ENCODE measurements at places on chromosomes 7 and 10. TPM values are rescaled to one million over a fixed set of nuclear protein-coding genes. Genes with fewer than 3 reads are reported as not detected.

Gene UBE2H
- 49.1 TPM for total RNA-seq

Gene COBL
- not detected for total RNA-seq

Gene NAT16
- not detected for total RNA-seq

Gene ZKSCAN1
- total RNA-seq = 57.5 TPM

Gene CALN1
- total RNA-seq = not detected

- H3K27me3 ChIP-seq = no peaks in the 10 kb centered on the region
- no peak overlapping the region for H3K27ac ChIP-seq
- DNase-seq = no peak
- H3K4me3 ChIP-seq = no peak overlapping the region
- H3K36me3 ChIP-seq = no peaks in the 10 kb centered on the region
Observed at GRCh38 chr7:79979437-79979836, 155.2 kb upstream of the GNAI1 start.

DNA sequence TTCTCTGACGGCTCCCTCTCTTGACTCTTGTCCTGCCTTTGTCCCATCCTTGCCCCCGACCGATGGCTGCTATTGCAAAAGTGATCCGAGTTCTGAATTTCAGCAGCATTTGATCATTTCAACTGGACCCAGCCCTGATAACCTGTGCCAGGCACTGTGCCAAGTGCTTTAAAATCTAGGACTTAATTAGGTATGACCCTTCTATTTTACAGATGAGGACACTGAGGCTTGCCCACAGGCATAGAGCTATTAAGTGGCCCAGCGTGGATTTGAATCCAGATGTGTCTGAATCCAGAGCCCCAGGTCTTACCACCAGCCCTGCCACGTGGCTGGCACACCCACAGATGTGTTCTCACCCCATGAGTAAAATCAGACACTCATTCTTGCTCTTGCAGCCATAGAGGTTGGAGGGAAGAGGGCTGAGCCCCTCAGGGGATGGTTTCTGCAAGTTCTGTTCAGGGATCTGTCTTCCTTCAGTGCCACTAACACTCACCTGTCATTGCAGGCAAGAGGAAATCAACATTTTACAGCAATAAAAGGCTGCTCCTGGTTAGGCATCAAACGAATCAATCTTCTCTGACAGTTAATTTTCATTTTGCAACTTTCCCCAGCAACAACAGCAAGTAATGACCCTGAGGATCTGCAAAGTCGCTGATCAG lies 101.2 kb downstream of the GRID1 start:
- no peaks in the 10 kb centered on the region for H3K4me1 ChIP-seq
- DNase-seq = no peak
- no peaks in the 10 kb centered on the region for H3K27me3 ChIP-seq

GRCh38 chr10:79022565-79023230 lies 46.1 kb upstream of the ZMIZ1 start:
- no peaks in the 10 kb centered on the region for H3K27me3 ChIP-seq
- peaks cover 29% of the 10 kb centered on the region for H3K4me1 ChIP-seq
- H3K36me3 ChIP-seq = no peaks in the 10 kb centered on the region
- no peak overlapping the region for H3K27ac ChIP-seq
- no peak for DNase-seq

DNA sequence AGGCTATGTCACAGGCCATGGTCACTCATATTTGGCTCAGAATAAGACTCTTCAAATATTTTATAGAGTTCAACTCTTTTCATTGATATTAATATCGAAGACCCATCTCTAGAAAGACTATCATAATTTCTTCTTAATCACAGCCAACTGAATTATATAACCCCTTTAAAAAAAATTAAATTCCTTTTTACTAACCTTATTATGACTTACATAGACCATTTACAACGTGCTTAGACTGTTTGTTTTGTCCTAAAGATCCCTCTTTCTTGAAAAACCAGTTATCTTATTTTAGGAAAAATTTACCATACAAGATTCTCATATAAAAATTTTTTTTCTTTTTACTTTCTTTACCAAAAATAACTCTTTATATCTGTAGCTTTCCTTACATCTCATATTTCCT lies 10.2 kb upstream of the TMEM254 start:
- no peaks in the 10 kb centered on the region for H3K4me1 ChIP-seq
- H3K4me3 ChIP-seq = no peak overlapping the region
- H3K36me3 ChIP-seq = no peaks in the 10 kb centered on the region
- H3K27ac ChIP-seq = no peak overlapping the region
- DNase-seq = no peak

DNA sequence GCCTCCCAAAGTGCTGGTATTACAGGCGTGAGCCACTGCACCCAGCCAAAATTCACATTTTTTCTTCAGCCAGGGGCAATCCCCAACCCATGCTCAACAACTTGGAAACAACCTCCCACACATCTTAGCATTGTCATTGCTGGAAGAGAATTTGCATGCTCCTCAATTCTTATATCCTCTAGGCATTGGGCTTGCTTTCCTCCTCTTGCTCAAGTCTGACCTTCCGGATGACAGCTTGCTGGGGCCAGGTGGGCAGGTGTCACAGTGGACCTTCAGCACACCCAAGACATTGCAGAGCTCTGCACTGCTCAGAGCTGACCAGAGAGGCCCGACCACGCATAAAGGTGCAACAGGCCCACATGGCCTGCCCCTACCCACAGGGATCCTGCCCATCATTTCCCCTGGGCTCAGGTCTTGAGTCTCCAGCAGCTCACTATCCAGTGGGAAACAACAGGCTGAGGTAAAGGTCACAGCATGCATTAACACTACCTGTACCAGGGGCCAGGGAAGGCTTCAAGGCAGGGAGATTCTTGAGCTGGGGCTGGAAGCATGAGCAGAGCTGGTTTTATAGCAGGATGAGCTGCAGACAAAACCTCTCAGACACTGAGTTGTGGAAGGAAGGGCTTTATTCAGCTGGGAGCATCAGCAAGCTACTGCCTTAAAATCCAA lies 6.8 kb upstream of the GPR15LG start:
- no peaks in the 10 kb centered on the region for H3K27me3 ChIP-seq
- H3K4me1 ChIP-seq = no peaks in the 10 kb centered on the region
- no peak overlapping the region for H3K4me3 ChIP-seq
- DNase-seq = no peak

- no peaks in the 10 kb centered on the region for H3K36me3 ChIP-seq
- no peak overlapping the region for H3K27ac ChIP-seq
- H3K4me3 ChIP-seq = no peak overlapping the region
- DNase-seq = no peak
Observed at GRCh38 chr10:123651421-123652047, 14.6 kb upstream of the GPR26 start.

DNA sequence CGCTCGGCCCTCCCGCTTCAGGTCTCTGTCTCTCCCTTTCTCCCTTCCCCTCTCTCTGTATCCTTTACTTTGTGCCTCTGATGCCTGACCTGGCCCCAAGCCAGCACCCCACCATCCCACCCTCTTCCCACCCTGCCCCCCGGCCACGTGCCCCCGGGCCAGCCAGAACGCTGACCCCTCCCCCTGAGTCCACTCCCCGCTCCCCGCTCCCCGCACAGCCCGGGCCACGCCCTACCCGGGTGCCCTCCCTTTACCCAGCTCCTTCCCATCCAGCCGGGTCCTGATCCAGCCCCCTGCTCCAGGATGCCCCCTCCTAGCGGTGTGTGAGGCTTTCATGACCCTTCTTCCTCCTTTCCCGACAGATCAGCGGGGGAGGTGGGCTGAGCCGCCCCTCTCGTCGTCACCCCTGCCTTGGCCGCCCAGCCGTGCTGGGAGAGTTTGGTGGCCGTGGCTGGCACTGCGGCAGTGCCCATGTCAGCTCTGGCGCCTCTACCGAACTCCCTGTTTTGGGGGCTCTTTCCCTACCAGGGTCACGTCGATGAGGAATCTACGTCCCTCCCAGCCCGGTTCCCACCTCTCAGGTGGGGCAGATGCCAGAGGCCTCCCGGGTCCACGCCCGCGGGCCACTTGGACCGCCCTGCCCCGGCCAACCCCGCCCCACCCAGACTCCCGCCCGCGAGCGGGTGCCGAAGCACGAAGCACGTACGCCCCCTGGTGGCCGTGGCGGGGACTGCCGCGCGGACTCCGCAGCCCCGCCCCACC lies 127.4 kb downstream of the UBE2H start:
- H3K4me1 ChIP-seq = no peaks in the 10 kb centered on the region
- H3K27ac ChIP-seq = no peak overlapping the region
- H3K27me3 ChIP-seq = no peaks in the 10 kb centered on the region
- H3K36me3 ChIP-seq = no peaks in the 10 kb centered on the region
- H3K4me3 ChIP-seq = peak overlapping the region; percentile 74

GRCh38 chr10:72257051-72257892 lies 16.5 kb upstream of the DDIT4 start:
- H3K27ac ChIP-seq = no peak overlapping the region
- no peaks in the 10 kb centered on the region for H3K27me3 ChIP-seq
- H3K4me3 ChIP-seq = no peak overlapping the region
- DNase-seq = no peak
- H3K4me1 ChIP-seq = peaks cover 80% of the 10 kb centered on the region

DNA sequence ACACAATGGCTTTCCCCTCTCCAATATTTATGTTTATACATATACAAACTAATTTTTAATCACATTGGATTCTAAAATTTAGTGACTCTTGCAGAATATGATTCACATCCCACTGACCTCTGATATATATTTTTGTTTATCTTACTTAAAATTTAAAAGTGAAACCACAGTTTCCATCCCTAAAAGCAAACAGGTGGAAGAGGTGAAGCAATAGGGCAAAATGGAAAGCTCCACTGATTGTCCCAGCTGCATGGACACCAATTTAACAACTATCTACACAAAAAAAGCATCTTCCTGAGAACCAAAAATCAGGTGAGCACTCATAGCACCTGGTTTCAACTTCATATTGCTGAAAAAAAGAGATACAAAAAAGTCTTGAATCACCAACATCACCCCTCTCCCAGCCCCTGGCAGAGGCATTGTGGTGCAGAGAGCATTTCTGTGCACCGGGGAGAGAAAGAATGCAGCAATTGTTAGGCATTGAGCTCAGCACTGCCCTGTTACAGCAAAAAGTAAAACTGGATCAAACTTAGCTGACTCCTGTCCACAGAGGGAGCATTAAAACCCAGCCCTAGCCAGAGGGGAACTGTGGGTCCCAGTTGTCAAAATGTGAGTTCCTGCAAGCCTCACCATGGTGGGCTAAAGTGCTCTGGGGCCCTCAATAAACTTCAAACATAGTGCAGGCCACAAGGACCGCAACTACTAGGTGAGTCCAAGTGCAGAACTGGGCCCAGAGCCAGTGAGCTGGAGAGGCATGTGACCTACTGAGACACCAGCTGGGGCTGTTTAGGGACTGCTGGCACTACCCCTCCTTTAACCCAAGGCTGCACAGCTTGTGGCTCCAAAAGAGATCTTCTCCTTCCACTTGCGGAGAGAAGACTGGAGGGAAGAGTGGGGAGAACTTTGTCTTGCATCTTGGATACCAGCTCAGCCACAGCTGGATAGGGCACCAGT lies 92.1 kb downstream of the SIRT1 start:
- H3K27ac ChIP-seq = no peak overlapping the region
- no peak overlapping the region for H3K4me3 ChIP-seq
- no peaks in the 10 kb centered on the region for H3K4me1 ChIP-seq

DNA sequence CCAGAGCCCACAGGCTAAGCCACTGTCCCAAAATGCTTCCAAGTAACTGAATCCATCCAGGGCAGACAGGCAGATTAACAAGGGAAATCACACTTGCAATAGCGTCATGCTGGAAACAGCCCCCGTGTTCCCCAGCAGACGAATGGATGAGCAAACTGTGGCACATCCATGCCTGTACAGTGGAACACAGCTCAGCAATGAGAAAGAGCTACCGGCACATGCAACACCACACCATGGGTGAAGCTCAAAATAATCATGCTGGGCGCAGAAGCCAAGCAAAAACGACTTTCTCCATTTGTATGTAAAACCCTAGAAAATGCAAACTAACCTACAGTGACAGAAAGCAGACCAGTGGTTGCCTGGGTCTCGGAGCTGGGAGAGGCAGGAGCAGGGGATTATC lies 153.1 kb downstream of the SLIT1 start:
- H3K27ac ChIP-seq = no peak overlapping the region
- no peaks in the 10 kb centered on the region for H3K36me3 ChIP-seq
- no peak overlapping the region for H3K4me3 ChIP-seq
- no peaks in the 10 kb centered on the region for H3K27me3 ChIP-seq
- H3K4me1 ChIP-seq = no peaks in the 10 kb centered on the region
